ENCODE measurements at places on chromosomes 5 and 9.

GRCh38 chr9:108933231-108933717, 650 bp downstream of the ELP1 start:
- no peak for DNase-seq

DNA sequence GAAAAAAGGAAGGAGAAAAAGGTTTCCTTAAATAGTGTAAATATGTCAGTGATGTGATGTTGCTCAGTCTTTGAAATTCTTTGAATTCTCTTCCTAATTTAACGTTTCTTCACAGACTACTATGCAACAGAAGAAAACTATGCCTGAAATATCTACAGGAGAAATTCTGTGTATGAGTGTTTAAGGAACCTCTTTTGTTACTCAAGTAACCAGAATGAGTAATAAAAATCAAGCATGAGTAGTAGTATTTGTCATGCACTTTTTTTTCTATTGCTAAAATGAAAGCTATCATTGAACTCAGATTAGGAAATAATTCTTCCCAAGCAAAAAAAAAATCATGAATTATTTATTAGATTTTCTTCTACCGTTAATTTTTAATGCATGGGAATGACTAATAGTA, 20.3 kb upstream of the THG1L start:
- DNase-seq: no peak

GRCh38 chr9:136488247-136489214, 5.7 kb upstream of the SEC16A start:
- peak; percentile 75 for DNase-seq

- no peak for DNase-seq
Observed at GRCh38 chr9:93531374-93531773, 45.0 kb upstream of the PHF2 start.

DNA sequence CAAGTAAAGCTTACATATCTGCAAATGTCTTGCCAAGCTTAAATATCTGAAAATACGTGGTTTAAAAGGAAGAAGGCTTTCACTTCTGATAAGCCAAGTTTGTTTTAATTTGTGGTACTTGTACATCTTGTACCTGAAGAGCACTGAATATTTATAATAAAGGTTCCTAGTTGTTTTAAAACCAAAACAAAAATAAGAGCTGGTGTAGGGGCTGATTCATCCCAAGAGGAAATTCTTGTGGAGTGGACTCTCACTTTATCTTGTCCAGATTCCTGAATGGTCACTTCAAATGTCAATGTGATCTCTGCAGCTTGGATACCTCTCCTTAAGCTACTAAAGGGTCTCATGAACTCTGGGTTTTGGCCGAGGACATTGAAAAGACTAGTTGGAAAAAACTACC, 29.5 kb downstream of the MAMDC2 start:
- no peak for DNase-seq

DNA sequence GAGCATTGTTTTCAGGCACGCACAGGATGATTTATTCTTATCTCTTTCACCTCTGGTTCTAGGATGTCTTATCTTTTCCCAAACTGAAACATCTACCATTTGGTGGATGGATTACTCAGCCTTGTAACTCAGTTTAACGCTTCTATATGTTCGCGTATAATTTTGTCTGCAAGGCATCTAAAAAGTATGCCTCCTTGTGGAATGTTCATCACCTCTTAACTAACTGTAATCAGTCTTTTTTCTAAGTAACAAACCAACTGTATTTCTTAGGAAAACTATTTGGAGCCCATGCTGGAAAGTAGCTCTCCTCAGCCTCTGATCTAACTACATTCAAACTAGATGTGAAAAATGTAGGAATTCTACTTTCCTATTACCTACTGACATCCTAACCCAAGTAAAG, 11.5 kb upstream of the F2RL2 start:
- no peak for DNase-seq

GRCh38 chr9:124846969-124847368, 6.3 kb upstream of the WDR38 start:
- DNase-seq: no peak

DNA sequence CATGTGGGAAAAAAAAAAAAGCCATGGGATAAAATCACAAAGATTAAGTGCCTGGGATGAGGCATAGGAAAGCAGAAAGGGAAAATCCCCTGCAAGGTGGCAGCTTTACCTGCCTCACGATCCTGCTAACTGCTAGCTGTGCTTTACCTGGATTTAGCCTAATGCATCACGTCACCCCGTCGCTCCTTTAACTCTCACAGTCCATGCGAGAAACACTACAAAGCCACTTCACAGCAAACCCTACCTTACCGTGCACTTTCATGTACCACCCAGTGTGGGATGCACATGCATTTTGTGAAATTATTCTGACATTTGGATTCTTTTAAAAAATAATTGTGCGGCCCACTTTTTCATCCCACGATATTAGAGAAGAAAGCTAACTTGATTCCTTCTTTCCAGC, 31.0 kb downstream of the ATPSCKMT start:
- DNase-seq: no peak

GRCh38 chr5:104643320-104643719, 1080.7 kb upstream of the NUDT12 start:
- DNase-seq: no peak

DNA sequence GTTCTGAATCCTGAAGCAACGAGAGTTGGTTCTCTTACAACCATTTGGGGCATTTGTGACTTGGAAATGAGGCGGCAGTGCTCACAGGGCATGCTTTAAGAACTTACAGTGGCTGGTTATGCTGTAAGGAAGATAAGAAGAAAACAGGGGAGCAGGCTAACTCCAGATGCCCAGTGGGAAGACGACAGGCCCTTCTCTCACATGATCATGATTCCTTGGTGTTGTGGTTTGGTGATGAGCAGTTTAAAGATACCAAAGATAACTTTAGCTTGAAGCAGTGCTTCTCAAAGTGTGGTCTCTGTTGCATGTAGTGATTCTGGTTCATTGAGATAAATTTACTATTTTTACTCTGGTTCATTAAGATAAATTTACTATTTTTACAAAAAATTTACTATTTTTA, 2.6 kb upstream of the HABP4 start:
- no peak for DNase-seq

DNA sequence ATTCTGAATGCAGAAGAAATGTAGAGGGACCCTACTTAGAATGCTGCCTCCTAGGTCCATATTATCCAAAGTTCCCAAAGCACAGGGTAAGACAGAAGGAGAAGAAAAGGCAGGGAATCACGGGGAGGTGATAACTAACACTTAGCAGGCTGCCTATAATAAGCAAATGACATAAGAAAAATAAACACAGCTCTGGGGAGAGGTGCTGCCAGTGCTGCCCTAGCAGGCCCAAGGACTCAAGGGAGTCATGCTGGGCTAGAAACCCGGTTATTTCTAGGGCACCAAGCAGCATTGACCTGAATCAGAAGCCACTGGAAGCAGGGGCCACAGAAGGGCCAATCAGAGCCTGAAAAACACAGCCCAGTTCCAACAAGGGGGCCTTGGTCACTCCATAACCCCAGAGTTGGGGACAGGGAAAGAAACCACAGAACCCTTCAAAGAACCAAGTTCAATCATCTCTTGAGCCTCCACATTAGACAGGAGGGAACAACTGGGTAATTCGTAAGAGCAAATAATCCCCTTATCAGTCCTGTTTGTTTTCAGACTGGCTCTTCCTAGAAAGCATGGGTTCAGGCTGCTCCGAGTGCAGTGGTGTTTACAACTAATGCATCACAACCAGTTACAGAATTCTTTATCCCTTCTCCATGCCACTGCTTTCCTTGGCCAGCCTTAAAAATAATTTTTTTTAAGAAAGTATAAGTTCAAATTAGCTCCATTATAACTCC, 24.0 kb downstream of the NRG2 start:
- no peak for DNase-seq

- no peak for DNase-seq
Observed at GRCh38 chr5:123671711-123672456, 159.9 kb downstream of the CSNK1G3 start.

DNA sequence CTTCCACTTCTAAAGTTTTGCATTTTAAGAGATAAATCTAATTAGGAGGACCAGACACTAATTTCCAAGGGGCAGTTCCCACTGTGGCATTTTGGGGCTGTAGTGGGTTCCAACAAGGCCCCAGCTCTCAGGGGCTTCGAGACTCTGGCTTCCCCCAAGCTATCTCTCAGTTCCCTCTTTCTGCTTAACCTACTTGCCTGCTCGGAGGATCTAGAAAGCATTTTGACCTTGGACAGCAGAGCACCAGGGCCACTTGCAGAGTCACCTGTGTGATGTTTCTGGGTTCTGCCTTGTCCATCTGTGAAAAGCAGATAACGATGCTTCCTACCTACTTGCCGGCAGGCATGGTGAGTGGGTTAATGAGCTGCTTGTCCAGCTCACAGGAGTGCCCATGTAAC, 175.4 kb downstream of the MED10 start:
- DNase-seq: no peak

- no peak for DNase-seq
Observed at GRCh38 chr5:113282472-113282871, 152.3 kb downstream of the TSSK1B start.

GRCh38 chr5:111144352-111144930, 52.3 kb downstream of the WDR36 start:
- DNase-seq: no peak

GRCh38 chr9:82584349-82584863, 478.5 kb downstream of the RASEF start:
- no peak for DNase-seq

DNA sequence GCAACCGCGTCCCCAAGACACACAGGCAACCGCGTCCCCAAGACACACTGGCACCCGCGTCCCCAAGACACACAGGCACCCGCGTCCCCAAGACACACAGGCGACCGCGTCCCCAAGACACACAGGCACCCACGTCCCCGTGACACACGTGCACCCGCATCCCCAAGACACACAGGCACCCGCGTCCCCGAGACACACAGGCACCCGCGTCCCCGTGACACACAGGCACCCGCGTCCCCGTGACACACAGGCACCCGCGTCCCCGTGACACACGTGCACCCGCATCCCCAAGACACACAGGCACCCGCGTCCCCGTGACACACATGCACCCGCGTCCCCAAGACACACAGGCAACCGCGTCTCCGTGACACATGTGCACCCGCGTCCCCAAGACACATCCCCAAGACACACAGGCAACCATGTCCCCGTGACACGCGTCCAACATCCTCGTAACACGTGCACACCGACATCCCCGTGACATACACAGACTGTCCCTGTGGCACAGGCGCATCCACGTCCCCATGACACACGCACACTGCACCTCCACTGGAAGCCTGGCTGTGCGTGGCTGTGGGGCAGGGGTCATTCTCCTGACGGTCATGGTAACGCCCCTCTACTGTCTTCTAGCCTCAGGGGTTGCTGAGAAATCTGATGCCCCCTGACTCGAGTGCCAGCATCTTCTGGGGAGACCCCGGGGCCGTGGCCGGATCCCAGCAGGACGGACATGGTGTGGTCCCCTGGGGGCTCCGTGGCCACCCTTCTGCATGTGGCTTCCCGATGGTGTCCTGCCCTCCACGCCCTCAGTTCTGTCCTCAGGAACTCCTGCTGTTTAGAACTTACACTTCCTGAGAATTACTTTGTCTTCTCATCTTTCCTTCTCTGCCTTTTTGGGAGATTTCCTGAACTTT, 24.1 kb downstream of the EXD3 start:
- no peak for DNase-seq

GRCh38 chr5:78560000-78560855, 88.3 kb downstream of the LHFPL2 start:
- no peak for DNase-seq

- DNase-seq: no peak
Observed at GRCh38 chr5:109700516-109701153, 10.9 kb downstream of the MAN2A1 start.

DNA sequence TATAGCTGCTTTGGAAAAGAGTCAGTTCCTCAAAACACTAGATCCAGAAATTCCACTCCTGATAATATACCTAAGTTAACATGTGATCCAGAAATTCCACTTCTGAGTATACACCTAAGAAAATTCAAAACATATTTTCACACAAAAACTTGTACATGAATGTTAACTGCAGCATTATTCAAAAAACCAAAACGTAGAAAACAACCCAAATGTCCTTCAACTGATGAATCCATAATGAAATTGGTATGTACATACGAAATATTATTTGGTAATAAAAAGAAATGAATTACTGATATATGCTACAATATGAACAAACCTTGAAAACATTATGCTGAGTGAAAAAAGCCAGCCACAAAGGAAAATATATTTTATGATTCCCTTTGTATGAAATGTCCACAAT, 16.5 kb upstream of the AFF4 start:
- DNase-seq: no peak

GRCh38 chr5:24598956-24599355, 45.8 kb downstream of the CDH10 start:
- DNase-seq: no peak

GRCh38 chr5:17305017-17305416, 87.6 kb downstream of the BASP1 start:
- no peak for DNase-seq

DNA sequence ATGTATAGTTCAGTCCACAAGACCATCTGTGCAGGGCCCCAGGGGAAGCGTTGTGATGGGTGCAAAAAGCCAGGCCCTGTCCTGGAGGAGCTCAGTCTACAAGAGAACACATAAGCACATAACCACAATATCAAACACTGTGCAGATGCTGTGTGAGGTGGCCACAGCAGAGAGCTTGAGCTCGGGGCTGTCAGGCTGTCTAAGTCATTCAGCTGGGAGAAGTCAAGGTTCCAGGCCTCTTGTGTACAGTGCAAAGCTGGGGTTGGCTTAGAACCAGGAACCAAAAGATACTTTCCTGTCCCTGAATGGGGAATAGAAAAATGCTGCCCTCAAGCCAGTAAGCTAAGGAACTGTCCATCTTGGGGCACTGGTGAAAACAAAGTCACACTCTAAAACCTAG, 75.0 kb downstream of the PRDM6 start:
- no peak for DNase-seq

GRCh38 chr9:136623842-136624183, 38.9 kb upstream of the EGFL7 start:
- DNase-seq: no peak

GRCh38 chr9:136543830-136544547, 1.9 kb downstream of the NOTCH1 start:
- DNase-seq: no peak

GRCh38 chr5:83058726-83059125, 18.5 kb downstream of the TMEM167A start:
- no peak for DNase-seq

DNA sequence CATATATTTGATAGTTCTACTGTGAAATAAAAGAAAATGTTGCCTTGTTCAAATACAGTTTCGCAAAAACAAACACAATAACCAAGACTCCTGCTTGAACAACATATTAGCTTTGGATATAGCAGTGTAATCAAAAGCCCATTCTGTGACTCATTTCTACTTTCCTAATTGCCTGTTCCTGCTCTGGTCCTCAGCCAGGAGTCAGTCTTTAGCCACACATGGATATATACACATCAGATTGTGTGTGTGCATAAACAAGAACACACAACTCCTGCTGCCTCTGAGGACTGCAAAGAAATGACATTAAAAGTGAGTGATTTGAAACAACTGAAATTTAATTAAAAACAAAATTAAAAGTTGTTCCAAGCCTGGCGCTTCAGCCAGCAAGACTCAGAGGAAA, 334.8 kb downstream of the TRIM32 start:
- no peak for DNase-seq

DNA sequence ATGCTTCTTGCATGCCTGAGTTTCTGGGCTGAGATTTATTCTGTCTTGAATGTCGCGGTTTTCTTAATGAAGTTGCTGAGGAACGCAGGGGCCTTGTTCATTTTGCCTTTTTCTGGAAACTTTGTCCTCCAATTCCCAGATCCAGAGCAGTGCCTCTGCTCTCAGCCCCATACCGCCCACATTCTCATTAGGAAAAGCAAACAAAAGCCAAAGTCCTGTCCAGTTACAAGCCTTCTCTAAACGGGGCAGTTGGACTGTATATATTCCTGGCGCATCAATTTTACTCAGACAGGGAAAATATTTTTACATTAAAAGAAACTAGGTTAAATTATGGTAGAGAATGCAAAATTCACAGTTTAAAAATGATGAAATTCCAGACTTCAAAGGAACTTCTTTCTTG, 1.2 kb upstream of the PSAT1 start:
- DNase-seq: no peak

All from stimulated activated CD4-positive, alpha-beta T cell treated with anti-CD3 and anti-CD28 coated beads, Interleukin-4, amount 100 ng/mL, for 4 hours (primary cell).